Activated naive CD4-positive, alpha-beta T cell treated with anti-CD3 and anti-CD28 coated beads, Interleukin-2, amount 10 ng/mL, durations not matched to agents 7 days and 5 days (primary cell): ENCODE measurements at places on chromosomes 5 and 9.

DNA sequence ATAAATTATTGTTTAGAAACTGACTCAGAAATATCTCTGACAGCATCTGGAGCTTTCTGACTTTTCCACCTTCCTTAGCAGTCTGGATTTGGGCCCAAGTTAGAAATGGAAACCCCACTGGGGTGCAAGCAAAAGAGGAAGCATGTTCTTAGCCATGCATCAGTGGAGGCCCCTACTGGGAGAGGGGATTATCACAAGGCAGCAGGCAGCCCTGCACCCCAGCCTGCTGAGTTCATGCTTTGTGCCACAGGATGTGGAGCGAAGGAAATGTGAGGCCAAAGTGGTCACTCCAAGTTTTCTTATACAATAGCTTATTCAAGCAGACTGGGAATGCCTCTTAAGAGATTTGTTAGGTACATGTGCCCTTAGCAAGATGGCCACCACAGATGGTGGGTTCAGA, 146.5 kb upstream of the TLX3 start:
- DNase-seq = no peak

DNA sequence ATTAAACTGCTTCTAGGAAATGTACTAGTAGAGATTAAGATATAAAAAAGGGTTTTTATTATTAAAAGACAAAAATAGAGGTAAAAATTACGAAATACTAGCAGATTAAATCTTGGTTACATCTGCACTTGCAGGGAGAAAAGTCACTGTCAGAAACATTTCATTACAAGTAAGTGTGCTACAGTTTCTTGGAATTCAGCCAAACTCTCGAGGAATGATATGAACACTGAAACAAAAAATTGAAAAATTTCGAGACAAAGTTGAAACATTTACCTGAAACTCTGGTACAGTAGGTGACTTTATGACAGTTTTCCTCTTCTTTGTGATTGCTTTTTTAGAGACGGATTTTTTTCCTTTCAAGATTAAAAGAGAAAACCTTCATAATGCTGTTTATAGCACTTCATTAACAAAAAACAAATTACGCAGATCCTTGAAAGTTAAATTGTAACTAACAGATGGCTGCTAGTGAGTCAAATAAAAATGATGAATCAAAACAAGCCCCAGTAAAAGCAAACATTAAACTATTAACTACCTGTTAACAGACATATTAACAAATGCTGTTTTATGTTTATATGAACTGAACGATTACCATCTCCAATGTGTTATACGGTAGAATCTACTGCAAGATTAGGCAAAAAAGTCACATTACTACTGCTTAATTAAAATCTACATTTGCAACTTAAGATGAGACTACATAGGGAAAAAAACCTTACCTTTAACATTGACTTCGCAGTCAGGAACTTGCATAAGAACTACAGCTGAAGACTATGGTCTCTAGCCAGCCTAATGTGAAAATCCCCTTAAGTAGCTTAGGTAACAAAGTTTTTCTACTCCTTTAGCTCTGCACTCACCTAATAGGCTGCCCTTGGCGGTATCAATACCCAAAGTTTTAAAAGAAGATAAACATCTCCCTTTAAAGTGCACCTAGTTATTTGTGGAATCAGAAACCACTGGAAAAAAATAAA, 61.4 kb downstream of the RANBP6 start:
- DNase-seq = no peak

- no peak for DNase-seq
Measured at GRCh38 chr5:136984772-136985446, 514.2 kb downstream of the SPOCK1 start.

- no peak for DNase-seq
Measured at GRCh38 chr5:131913603-131914002, 31.9 kb downstream of the MEIKIN start.

GRCh38 chr5:126492939-126493338, 69.7 kb downstream of the GRAMD2B start:
- DNase-seq = no peak

- peak; percentile 70 for DNase-seq
Measured at GRCh38 chr5:119368238-119368630, 12.4 kb downstream of the TNFAIP8 start.
